ENCODE measurements at places on chromosomes 1 and 21.

DNA sequence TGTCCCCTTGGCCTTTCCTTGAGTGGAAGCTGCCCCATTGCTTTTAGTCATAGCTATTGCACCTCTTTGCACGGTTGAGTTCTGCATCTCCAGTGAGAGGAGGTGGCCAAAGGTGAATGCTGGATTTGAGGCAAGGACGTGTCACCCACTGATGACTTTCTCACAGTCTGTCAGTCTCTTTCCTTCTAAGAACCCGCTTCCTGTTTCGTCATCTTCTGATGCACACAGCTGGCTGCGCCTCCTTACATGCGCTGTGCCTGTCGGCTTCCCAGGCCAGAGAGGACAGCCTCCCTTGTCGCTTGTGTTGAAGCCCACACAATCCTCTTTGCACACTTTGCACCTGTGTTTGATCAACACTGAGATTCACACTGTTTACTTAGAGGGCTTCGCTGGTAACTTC is 41.8 kb upstream of the PWP2 start:
- DNase-seq, result peak; percentile 38

DNA sequence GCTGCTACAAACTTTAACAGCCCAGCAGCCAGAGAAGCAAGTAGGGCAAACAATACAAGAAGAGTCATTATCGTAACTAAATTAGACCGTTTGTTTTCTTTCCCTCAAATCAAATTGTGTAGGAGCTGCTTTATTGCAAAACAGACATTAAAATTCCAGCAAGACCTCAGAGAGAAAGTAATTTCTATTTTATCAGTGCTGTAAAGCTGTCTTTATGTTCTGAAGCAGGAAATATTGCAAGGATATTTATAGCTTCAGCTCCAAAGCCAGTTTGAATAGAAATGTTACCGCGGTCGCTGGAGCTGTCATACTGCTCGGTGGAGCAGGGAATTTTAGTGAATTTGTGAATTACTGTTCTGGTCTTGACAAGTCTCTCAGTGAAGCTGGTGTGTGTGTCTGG is 503.8 kb upstream of the PLXNA2 start:
- no peak for DNase-seq

DNA sequence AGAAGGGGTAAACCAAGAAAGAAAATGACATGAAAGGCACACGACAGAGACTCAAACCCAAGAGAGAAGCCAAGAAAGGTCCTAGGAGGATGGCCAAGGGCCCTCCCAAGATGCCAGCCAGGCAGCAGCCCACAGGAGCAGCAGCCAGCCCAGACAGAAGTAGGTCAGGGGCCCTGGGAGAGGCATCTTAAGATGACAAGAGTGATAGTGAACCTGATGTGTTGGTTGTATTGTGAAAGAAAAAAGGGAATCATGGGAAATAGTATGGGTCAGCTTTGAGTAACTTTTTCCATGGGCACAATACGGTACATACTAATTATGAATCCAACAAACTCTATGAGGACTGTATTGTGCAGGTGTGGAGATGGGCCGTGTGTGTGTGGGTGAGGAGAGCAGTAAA is 3.3 kb downstream of the CCSAP start:
- no peak for DNase-seq

DNA sequence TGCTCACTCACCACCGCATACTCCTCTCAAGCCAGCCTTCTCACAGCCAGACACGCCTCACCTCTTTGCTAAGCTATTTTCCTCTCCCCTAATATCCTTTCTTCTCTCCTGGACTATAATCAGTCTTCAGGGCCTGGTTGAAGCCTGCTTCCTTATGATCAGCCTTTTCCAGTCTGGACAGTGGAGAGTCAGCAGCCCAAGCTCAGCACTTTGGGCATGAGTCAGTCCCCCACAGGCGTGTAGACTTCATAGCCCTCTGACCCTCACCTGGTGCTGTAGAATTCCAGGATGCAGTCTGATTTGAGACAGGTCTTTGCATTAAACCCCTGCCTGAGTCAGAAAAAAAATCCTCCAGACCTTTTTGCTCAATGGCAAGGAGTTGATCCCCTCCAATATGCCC is 2.5 kb downstream of the HPCAL4 start:
- DNase-seq, result no peak

Measured in stimulated activated CD4-positive, alpha-beta T cell treated with anti-CD3 and anti-CD28 coated beads, Interleukin-15, amount 100 ng/mL, for 1 hour (primary cell).